ENCODE measurements at places on chromosomes 2 and 18. TPM values are rescaled to one million over a fixed set of nuclear protein-coding genes. Genes with fewer than 3 reads are reported as not detected.

- H3K27me3 ChIP-seq: peaks cover 21% of the 10 kb centered on the region
- DNase-seq: no peak
- no peaks in the 10 kb centered on the region for H3K4me1 ChIP-seq
- H3K4me3 ChIP-seq: no peak overlapping the region
These were observed 82.6 kb upstream of the TXNDC2 start for GRCh38 chr18:9803063-9803697.

DNA sequence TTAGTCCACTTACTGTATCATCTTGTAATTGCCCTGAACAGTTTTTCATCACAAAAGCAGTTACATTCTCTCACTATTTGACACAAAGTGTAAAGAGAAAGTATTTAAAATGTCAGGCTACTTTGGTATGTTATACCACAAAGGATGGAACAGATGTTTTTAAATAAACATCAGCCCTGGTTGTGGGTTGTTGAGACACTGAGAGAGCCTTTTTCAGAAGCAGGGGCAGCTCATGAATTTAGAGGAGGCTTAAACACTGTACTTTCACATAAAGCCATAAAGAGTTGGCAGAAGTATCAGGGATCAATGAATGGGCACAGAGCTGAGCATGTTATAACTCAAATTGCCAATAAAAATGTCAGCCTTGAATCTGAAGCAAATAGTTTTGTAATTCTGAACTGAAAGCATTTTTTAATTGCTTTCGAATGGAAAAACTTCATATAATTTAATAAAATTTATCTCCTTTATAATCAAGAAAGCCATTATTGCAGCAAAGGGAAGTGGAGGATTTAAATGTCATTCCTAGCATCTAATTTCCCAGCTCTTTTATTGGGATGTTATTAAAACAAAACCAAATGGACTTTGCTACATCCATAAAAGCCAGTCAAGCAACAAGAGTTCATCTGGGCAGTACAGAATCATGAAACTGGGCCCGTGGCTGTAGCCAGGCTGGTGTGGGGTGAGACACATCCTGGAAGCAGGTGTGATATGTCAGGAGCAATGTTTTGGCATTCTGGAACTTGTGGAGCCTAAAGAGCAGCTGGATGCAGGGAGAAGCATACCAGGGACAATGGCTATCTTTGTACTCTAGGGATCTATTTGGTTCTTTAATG lies 95.1 kb upstream of the NT5C1B start:
- no peak overlapping the region for H3K4me3 ChIP-seq
- no peaks in the 10 kb centered on the region for H3K36me3 ChIP-seq
- H3K27ac ChIP-seq: no peak overlapping the region
- no peaks in the 10 kb centered on the region for H3K27me3 ChIP-seq
- no peak for DNase-seq
- no peaks in the 10 kb centered on the region for H3K4me1 ChIP-seq

- H3K4me1 ChIP-seq: no peaks in the 10 kb centered on the region
- no peaks in the 10 kb centered on the region for H3K36me3 ChIP-seq
- H3K27ac ChIP-seq: no peak overlapping the region
- H3K4me3 ChIP-seq: no peak overlapping the region
- DNase-seq: no peak
These were observed 32.6 kb downstream of the CREG2 start for GRCh38 chr2:101354420-101355311.

DNA sequence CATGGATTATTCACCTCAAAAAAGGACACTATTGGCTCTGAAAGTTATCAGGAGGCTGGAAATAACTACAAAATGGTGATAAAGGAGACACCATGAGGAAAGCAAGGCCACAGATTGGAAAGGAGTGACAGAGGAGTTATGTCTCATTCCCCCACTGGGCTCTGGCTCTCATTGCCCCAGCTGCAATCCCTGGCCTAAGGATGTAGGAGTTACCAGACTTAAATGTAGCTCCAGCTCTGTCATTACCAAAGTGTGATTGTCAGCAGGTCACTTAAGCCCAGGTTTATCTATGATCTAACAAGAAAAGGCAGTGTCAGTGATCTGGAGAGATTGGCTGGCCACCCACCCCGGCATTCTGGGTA lies 1228.2 kb upstream of the DDX18 start:
- no peak overlapping the region for H3K4me3 ChIP-seq
- H3K4me1 ChIP-seq: no peaks in the 10 kb centered on the region
- H3K36me3 ChIP-seq: no peaks in the 10 kb centered on the region
- H3K27ac ChIP-seq: no peak overlapping the region
- no peaks in the 10 kb centered on the region for H3K27me3 ChIP-seq

GRCh38 chr2:215499331-215499730 lies 63.5 kb upstream of the FN1 start:
- no peaks in the 10 kb centered on the region for H3K4me1 ChIP-seq
- no peaks in the 10 kb centered on the region for H3K36me3 ChIP-seq
- H3K27ac ChIP-seq: no peak overlapping the region
- H3K27me3 ChIP-seq: peaks cover 25% of the 10 kb centered on the region
- H3K4me3 ChIP-seq: no peak overlapping the region

- H3K27ac ChIP-seq: no peak overlapping the region
- H3K27me3 ChIP-seq: peaks cover 7% of the 10 kb centered on the region
- H3K36me3 ChIP-seq: no peaks in the 10 kb centered on the region
- H3K4me1 ChIP-seq: no peaks in the 10 kb centered on the region
These were observed 205.8 kb upstream of the CYRIA start for GRCh38 chr2:16871411-16871810.

DNA sequence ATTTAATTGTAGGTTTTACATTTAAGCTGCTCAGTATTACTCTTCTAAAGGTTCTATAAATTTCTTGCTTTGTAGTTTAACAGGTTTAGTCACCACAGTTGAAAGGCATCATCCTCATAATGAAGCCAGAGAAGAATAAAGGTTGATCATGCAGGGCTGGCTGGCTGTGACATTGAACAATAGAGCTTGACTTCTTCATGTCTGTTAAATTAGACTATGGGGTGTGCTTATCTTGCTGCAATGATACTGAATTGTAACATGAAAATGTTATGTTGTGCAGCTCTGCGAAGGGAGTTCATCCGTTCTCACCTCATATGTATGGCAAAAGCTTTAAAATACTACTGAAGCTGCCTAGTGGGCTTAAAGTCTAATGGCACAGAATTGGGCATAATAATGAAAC lies 81.8 kb downstream of the CAMKMT start:
- H3K36me3 ChIP-seq: peaks cover 7% of the 10 kb centered on the region
- no peak overlapping the region for H3K4me3 ChIP-seq
- no peaks in the 10 kb centered on the region for H3K27me3 ChIP-seq
- no peak for DNase-seq
- H3K4me1 ChIP-seq: no peaks in the 10 kb centered on the region

DNA sequence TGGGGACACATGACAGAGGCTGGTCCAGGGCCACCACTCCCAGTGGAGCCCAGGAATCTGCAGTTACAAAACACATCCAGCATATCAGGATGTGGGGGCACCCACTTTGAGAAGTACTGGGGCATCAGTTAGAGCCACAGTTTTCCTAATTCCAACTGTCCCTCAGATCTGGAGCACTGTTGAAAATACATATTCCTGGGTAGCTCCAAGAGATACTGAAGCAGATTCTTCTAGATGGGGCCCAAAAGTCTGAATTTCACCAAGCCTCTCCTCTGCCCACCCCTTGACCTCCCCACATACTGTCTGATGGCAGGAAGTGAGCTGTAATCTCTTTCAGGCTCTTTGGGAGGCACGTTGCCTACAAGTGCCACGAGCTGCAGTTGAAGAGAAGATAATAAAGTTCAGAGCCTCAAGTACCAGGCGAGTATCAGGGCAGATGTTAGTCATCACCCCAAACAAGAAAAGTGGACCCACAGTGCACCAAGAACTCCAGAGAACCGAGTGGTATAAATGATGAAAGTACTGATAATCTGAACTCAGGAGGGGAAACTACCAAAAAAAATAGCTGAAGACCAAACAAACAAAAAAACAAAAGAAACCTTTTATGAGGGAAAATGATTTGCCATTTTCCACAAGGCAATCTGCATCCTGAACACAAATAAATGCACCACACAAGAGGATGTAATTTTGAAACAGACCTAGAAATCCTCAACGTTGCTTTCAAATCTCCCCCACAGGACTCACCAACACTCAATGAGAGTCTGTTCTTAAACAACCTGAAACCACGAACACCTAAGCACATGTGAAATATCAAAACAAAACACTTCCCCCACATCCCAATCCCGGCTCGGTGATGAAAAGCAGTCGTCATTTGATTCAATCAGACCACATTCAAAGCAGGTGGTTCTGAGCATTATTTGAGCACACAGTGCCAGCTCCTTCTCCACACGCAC lies 98.7 kb downstream of the TCF4 start:
- H3K27ac ChIP-seq: no peak overlapping the region
- peaks cover 56% of the 10 kb centered on the region for H3K27me3 ChIP-seq
- peaks cover 29% of the 10 kb centered on the region for H3K4me1 ChIP-seq
- peak; percentile 66 for DNase-seq
- H3K36me3 ChIP-seq: no peaks in the 10 kb centered on the region

DNA sequence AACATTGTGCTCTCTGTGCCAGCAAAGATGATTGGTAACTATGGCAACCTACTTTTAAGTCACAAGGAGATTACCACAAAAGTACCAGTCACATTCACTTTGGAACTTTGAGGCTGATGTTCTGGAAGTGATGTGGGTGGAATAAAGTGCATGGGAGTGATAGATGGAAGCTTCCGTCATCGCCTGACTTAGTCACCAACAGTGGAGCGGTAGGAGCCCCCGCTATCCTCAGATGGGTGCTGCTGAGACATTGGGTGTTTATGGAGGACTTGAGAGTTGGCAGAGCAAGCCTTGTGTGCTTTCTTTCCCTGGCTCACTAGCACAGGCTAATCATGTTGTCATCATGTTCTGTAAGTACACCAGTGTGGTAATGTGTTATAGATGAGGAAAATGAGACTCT lies 4.6 kb downstream of the PPP1R7 start:
- peaks cover 44% of the 10 kb centered on the region for H3K4me1 ChIP-seq
- no peaks in the 10 kb centered on the region for H3K27me3 ChIP-seq
- H3K4me3 ChIP-seq: peak overlapping the region; percentile 11
- H3K27ac ChIP-seq: peak overlapping the region; percentile 35
- DNase-seq: peak; percentile 30

LIMS4 gene
- total RNA-seq: 0.17 TPM

KIF1A gene
- total RNA-seq: 30.1 TPM

VRK2 gene
- 24.5 TPM for total RNA-seq

PNPT1 gene
- total RNA-seq: 21.8 TPM

FN1 gene
- 0.60 TPM for total RNA-seq
